ENCODE measurements at places on chromosomes 12 and 14.
A peak's percentile ranks its signal among the peaks of the same experiment; 100 is the strongest.

- peak; percentile 53 for DNase-seq
Measured at GRCh38 chr12:116599285-116600136, 40.3 kb downstream of the MAP1LC3B2 start.

DNA sequence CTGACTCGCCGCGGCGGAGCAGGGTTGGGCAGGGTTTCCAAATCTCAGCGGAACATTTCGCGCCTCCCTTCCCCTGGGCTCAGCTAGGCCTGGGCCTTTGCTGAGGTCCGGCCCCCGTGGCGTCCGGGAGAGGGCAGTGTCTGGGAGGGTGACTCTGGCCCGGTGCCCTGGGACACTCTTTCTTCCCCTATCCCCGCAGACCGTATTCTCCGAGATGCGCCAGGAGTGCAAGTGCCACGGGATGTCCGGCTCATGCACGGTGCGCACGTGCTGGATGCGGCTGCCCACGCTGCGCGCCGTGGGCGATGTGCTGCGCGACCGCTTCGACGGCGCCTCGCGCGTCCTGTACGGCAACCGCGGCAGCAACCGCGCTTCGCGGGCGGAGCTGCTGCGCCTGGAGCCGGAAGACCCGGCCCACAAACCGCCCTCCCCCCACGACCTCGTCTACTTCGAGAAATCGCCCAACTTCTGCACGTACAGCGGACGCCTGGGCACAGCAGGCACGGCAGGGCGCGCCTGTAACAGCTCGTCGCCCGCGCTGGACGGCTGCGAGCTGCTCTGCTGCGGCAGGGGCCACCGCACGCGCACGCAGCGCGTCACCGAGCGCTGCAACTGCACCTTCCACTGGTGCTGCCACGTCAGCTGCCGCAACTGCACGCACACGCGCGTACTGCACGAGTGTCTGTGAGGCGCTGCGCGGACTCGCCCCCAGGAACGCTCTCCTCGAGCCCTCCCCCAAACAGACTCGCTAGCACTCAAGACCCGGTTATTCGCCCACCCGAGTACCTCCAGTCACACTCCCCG lies 3.0 kb downstream of the WNT1 start:
- no peak for DNase-seq

GRCh38 chr14:103030741-103031565 lies 26.4 kb downstream of the CDC42BPB start:
- no peak for DNase-seq

DNA sequence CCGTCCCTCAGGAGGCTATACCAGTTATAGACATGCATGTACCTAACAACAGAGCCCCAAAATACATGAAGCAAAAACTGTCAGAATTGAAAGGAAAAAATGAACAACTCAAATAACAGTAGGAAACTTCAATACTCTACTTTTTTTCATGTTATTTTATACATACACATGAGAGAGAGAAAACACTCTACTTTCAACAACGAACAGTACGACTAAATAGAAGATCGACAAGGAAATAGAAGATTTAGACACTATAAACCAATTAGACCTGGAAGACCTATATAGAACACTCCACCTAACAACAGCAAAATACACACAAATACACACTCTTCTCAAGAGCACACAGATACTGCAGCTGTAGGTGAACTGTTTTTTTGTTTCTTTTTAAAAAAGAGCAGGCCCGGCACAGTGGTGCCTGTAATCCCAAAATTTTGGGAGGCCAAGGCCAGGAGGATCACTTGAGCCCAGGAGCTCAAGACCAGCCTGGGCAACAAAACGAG lies 34.7 kb upstream of the PNMA1 start:
- no peak for DNase-seq

GRCh38 chr12:82652071-82652470 lies 34.6 kb upstream of the TMTC2 start:
- DNase-seq, result no peak

Data from stimulated activated CD4-positive, alpha-beta T cell treated with anti-CD3 and anti-CD28 coated beads, Interleukin-15, amount 100 ng/mL, for 48 hours (primary cell).